ENCODE measurements at places on chromosomes 4 and X.

DNA sequence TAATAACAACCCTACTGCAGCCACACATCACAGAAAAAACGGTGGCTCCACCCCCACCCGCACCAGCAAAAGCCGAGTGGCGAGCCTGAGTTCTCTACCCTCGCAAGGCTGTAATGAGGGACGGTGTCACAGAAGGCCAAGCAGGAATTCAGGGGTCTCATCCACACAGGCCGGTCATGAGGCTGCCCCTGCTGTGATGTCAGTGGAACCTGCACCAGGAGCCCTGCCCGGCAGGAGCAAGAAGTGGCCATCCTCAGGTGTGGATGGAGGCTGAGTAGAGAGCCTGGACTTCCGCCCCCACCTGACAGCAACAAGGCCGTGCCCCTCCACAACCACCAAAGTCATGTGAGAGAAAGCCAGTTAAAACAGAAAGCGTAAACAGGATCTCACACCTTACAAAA lies 20.6 kb downstream of the LYAR start:
- DNase-seq, result no peak

- no peak for DNase-seq
Measured at GRCh38 chrX:136812286-136812685, 31.6 kb upstream of the ARHGEF6 start.

- DNase-seq, result no peak
Measured at GRCh38 chr4:145939441-145939750, 773 bp upstream of the ZNF827 start.

DNA sequence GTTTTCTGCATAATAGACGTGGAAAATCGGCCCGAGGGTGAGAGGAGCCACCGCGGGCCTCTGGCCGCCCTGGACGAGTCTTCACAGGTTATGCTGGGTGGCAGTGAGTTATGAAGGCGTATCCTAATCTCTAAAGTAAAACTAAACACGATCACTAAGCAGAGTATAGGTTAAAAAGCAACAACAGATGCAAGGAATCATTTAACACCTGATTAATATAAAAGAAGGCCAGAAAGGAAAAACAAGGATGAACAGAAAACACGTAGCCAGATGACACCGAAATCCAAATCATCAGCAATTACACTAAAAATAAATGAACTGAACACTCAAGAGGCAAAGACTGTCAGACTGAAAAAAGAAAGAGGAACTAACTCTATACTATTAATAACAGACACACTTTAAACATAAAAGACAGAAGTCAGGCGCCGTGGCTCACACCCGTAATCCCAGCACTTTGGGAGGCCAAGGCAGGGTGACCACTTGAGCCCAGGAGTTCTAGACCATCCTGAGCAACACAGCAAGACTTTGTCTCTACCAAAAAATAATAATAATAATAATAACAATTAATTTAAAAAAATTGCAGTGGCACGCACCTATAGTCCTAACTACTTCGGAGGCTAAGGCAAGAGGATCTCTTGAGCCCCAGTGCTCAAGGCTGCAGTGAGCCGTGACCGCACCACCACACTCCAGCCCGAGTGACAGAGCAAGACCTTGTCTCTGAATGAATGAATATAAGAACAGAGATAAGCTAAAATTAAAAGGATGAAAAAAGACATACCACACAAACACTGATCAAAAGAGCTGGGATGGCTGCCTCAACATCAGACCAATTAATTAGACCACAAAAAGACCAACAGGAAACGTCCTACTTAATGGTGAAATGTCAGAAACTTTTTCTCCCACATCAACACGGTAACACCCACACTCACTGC lies 30.0 kb downstream of the CTBP1 start:
- DNase-seq, result no peak

DNA sequence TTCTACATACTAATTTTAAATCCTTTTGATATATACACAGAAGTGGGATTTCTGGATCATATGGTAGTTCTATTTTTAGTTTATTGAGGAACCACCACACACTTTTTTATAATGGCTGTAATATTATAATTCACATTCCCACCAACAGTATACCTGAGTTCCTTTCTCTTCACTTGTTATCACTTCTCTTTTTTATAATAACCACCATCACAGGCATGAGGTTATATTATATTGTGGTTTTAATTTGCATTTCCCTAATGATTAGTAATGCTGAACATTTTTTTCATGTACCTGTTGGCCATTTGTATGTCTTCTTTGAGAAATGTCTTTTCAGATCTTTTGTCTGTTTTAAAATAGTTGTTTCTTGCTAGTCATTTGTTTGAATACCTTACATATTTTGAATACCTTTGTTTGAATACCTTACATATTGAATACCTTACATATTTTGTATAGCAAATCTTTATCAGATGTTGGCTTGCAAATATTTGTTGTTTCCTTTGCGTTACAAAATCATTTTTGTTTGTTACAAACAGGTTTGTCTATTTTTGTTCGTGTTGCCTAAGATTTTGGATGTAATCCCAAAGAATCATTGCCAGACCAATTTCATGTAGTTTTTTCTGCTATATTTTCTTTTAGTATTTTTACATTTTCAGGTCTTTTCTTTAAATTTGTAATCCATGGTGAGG lies 198.5 kb upstream of the KLF8 start:
- no peak for DNase-seq

DNA sequence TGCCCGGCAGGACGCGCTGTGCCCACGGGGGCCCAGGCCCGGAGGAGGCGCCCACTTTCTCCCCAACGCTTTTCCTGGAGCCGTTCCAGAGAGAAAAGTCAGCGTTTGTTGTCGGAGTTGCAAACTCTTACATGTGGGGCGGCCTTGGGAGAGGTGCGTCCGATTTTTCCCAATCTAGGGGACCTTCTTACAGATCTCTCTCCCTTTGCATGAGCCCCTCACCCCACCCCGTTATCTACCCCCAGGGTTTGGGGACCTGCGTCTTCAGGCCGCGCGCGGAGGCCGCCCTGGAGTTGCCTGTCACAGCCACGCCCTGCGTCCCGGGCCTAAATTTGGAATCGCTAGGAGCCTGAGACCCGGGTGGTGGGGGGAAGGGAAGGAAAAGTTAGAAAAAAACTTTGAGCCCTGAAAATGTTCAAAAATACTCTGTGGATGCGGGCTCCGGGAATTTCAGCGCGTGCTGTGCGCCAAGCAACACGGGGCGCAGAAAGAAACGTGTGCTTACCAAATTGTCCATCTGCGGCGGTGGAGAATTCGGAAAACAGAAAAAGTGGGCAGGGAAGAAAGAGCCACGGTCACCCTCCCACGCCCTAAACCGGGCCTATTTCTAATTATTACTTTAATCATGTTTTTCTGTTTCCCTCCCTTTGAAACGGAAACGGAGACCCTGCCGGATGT lies 587 bp downstream of the CD99 start:
- no peak for DNase-seq

DNA sequence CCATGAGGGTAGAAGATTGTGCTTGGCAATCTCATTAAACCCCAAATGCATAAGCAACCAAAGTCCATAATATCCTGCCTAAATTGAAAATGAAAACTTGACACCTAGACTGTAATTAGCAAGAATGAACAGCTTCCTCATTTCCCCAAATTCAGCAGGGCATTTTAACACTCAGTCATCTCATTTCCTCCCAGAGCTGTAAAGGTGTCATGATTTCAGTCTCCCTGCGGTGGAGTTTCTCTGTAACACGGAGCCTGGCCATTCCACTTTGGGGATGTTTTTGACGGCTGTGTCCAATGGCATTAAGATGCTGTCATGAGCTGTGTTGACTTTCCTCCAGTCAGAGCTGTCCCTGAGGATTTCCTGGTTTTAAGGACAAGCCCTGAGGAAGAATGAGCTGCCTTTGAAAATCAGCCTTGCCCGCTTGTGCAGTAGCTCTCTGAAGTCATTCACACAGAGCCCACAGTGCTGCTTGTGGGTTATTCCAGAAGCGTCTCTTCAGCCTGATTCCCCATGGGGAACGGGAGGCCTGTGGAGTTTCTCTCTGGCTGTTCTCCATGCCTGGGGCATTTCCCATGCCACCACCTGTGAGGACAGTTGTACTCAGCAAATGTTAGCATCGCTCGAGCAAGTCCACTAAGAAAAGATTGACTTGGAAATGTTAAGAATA lies 187.0 kb downstream of the MID1 start:
- DNase-seq, result no peak

GRCh38 chrX:53048169-53049126 lies at the start of gene GPR173:
Gene GPR173, plus strand, starts transcription at chrX:53048789. Its CDS starts 27,833 bp downstream, at chrX:53076622.
- no peak for DNase-seq

GRCh38 chr4:7073526-7074390 lies 5.9 kb upstream of the GRPEL1 start:
- no peak for DNase-seq

- no peak for DNase-seq
Measured at GRCh38 chr4:87258677-87259076, 38.3 kb upstream of the KLHL8 start.

DNA sequence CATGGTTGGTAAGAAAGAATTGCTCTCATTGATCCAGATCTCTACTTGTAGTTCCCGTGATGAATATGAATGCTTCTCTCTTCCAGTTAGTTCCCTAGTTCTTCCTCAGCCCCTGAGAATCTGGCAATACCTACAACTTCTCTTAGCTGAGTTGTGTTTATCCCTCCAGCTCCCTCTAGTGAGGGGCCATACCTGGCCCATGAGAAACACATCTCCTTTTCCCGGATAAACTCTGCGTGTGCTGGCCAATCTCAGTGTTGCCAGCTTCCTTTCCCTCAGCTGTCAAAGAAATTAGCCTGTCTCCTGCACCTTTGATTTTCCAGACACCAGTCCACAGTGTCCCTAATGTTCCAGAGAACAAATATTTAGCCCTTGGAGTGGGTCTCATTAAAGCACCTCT lies 5.7 kb downstream of the CBLL2 start:
- no peak for DNase-seq

- DNase-seq, result no peak
Measured at GRCh38 chr4:166091912-166092510, 219.0 kb downstream of the TLL1 start.

DNA sequence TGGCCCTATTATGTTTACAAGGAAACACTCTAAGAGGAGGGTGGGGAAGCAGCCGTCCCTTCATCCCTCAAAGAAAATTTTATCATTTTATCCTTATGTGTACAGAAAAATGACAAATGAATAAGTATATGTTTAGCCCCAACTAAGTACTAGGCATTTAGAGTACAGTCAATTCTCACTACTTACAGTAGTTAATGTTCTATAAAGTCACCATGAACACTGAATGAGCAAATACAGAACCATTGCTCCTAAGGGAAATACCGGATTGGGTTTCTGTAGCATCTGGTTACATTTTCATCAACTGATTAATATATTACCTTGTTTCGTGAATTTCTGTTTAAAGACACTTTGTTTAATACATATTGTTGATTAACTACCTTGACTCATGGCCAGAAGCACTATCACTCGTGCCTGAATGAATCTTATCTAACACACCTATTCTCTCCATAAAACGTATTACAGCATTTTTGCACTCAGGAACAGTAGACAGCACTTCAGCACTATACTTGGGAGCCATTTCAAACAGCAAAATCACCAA lies 109.3 kb downstream of the ASB9 start:
- DNase-seq, result no peak

- no peak for DNase-seq
Measured at GRCh38 chr4:121306931-121307330, 73.9 kb downstream of the QRFPR start.

All from activated CD8-positive, alpha-beta memory T cell treated with anti-CD3 and anti-CD28 coated beads, Interleukin-2, amount 50 U/mL, for 48 hours (primary cell).